ENCODE measurements at places on chromosomes 5 and 9.

DNA sequence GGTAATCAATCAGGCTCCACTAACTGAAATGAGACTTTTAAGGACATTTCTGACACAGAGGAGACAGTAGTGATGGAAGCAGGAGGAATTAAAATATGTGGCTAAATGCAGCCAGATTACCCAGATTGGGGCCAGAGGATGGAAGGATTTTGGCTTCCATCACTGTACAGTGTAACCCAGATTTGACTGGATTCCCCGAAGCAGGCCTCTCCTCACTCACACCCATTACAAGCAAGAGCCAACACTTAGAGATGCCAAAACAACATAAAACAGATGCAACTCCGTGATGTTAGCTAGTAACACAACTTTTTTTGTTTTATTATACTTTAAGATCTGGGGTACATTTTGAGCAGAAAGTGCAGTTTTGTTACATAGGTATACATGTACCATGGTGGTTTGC, 17.6 kb downstream of the TEK start:
- no peak for DNase-seq

GRCh38 chr5:140126315-140127012, 727 bp downstream of the IGIP start:
- DNase-seq: no peak

- DNase-seq: no peak
These were observed 317.0 kb upstream of the RPS23 start for GRCh38 chr5:82595113-82595512.

DNA sequence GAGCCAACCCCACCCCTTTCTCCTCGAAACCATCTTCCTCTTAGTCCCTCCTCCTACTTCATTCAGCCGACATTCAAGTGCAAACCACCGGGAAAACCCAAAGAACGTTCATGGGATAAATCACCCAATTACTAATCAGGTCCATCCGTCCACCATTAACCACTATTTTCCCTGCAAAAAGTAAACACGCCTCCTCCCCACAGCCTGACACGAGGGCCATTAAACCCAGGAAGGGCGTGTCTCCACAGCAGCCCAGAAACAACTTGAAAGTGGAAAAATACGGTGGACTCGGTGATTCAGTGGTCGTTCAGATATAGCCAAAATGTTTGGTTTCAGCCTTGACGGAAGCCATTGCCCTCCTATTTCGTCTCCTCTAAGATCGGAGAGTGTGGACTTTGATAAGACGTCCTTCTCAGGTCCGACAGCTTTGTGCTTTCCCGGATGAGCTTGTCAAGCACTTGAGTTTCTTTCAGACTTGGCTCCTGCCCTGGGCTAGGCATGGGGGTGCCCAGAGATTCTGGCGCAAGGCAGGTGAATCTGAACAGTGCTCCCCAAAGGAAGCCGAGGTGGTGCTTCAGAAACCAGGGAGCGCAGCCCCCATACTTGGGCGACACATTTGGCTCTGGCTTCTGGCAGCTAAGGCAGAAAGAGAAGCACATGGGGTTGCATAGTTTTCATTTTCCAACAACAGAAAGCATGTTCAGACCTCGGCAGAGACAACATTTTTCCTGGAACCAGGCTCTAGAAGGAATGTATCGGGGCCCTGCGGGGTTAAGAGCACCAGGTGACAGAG, 56.6 kb downstream of the SMIM23 start:
- no peak for DNase-seq

GRCh38 chr5:96880444-96881164, 4.3 kb downstream of the ERAP2 start:
- no peak for DNase-seq

DNA sequence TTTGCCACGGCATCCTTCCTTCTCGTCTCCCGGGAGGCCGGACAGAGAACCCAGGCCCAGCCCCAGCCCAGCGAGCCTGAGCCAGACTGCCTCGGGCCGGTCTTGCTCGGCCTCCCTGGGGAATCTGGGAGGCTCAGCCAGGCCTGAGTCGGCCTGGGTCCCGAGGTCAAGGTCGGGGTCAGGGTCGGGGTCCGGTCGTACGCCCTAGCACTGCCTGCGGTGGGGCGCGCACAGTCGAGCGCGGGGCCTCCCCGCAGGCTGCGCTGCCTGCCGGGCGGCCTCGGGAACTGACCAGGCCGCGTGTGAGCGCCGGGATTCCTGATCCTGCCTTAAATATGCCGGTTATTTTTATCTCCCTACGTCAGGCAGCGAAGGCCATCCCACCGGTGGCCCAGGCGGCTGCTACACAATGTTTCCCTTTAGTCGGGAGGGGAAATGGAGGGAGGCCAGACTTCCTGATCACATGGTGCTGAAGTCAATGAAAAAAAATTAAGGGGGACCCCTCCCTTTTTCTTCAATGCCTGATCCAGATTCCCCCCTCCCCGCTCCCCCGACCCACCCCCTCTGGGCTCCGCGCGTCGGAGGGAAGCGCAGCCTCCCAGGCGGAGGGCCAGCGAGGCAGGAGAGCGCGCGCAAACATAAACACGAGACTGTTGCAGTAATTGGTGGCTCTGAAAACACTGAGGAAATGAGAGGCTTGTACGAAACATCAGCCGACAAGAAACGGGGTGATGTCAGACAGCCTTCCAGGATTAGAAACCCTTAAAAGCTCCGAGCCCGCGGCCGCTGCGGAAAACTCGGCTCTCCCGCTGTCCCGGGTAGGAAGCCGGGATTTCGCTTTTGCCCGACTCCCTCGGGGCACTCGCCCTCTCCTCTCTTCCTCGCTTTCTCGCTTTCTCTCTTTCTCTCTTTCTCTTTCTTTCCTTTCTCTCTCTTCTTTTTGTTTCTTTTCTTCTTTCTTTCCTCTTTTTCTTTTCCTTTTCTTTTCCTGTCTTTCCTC, 148.2 kb upstream of the KLF4 start:
- DNase-seq: peak; percentile 49

GRCh38 chr5:156552855-156553358, 225.9 kb downstream of the SGCD start:
- DNase-seq: no peak

DNA sequence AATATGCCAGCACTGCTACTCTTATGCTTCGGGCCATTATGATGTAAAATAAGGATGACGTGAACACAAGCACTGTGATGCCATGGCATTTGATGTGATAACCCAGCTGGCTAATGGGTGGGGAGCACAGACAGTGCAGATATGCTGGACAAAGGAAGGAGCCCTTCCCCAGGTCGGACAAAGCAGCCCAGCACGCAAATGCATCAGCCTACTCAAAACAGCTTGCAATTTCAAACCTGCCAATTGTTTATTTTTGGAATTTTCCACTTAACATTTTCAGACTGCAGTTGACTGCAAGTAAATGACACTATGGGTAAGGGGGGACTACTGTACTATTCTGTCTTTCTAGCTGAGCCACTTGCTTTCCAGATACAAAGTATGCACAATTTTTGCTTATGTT, 181.3 kb downstream of the DCP2 start:
- DNase-seq: no peak

DNA sequence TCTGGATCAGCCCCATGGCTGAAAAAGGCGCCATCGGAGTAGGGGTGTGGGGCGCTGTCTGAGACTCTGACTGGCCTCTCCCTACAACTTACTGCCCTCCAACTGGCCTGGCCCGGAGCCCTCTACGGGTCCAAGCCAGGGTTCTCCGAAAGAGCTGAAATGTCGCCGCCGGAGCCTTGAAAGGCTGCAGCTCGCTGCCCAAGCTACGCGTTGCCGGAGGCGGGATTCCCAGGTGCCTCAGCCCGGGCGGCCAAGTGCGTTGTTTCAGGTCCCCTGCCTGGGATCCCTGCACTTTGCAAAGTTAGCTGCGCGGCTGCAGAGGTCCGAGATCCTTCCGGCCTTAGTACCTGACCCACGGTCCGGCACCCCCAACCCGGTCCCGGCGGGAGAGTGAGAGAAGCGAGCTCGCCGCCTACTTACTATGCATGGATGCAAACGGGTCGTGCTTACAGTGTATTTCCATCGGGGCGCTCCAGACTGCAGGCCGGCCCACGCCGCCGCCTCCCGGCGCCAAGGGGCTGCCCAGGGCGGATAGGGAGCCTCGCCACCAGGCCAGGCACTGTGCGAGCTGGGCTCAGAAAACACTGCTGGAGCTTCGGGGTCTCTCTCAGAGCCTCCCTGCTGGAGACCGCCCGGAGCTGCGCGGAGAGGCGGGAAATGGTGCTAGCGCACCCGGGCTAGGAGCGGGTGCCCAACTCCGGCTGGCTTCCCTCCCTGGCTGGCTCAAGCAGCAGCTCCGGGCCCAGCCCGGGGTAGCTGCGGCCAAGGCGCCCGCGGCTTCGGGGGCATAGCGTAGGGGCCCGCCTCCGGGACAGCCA, 7.7 kb downstream of the PAX5 start:
- DNase-seq: no peak

DNA sequence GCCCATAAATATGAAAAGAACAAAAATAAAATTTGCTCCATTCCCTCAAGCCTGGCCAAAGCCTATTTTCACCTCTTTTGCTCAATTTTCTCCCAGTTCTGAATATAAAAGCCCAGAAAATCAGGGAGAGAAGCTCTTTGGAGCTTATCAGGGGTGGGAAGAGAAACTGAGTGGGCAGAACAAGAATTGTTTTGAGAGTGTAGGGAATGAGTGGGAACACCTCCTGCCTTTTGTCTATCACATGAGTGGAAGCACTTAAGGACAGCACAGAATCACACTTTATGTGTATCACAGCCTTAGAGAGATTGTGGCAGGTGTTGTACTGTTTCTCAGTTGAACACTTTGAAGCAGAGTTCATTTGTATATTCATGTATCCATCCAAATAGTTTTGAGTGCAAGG, 139.2 kb upstream of the HMHB1 start:
- no peak for DNase-seq

- DNase-seq: no peak
These were observed 68.1 kb downstream of the ACTL7B start for GRCh38 chr9:108787690-108788048.

- DNase-seq: no peak
These were observed 163.0 kb upstream of the PUM3 start for GRCh38 chr9:3006851-3007250.

GRCh38 chr5:1423901-1424603, 21.2 kb downstream of the SLC6A3 start:
- no peak for DNase-seq

DNA sequence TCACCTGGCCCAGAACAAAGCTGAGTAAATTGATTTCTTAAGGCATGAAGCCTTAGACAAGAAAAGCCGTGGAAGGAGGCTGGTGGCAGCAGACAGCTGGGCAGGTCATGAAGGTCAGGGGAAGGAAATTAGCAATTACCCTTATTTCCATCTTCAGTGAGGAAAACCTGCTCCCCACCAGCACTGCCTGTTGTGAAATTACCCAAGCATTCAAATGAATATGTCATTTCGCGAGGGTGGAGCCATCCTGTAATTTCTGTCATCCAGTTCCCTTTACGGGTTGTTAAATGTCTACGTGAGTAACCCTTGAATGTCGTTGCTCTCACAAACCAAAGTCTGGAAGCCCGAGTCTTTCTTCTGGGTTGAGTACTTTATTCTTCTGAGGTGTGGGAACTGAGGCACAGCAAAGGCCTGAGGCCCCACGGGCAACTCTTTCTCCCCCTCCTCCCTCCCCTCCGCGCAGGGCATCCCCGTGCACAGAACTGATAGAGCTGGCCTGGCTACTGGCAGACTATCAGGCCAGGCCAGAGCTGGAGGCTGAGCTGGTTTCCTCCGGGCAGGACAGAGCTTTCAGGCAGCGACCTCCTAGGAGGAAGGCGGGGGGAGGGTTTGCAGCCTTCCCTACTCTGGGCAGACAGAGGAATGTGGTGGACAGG, 22.0 kb upstream of the AK3 start:
- DNase-seq: peak; percentile 83

- no peak for DNase-seq
These were observed 455.6 kb downstream of the TMEM38B start for GRCh38 chr9:106149956-106150355.

- DNase-seq: no peak
These were observed 20.9 kb upstream of the SPINK14 start for GRCh38 chr5:148147415-148147814.

GRCh38 chr9:38689678-38690077, 30.3 kb downstream of the FAM240B start:
- no peak for DNase-seq

DNA sequence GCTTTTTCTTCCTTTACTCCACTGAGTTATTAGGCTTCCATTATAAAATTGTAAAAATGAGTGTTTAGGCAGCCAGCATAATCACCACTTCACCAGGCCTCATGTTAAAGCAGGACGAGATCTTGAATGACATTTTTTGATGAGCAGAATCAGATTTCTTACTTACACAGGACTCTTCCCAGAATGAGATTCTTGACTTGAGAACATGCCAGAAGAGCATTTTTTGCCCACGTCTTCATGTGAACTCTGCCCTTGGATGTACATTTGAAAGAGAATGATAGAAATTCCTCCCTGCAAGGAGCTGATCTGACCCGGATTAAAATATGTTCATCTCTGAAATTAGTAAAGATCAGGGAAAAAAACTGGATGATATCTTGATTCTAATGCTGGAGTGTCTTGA, 212.1 kb upstream of the ADRA1B start:
- DNase-seq: no peak

- DNase-seq: no peak
These were observed 16.1 kb upstream of the FRMD3 start for GRCh38 chr9:83554278-83554677.

- DNase-seq: no peak
These were observed 36.2 kb upstream of the ZNF169 start for GRCh38 chr9:94222870-94223269.

DNA sequence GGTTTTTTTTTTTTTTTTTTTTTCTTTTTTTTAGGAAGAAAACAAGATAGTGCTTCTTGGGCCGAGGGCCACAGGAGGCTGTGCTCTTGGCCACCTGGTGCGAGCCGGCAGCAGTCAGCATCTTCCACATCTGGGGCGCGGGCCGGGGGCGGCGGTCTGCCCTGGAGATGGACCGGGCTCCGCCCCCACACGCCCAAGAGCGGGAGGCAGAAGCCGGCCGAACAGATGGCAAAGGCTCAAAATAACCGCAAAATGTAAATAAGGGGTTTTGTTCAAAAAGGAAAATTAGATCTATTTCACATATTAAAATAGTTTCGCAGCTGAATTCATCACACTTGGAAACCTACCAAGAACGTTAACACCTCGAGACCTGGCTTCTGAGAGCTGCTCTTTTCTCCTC, 51.5 kb upstream of the UBAC1 start:
- no peak for DNase-seq

- DNase-seq: no peak
These were observed 12.0 kb downstream of the RALGDS start for GRCh38 chr9:133108794-133109641.

- DNase-seq: no peak
These were observed 108.9 kb downstream of the ACTL7B start for GRCh38 chr9:108746864-108747263.

- DNase-seq: peak; percentile 49
These were observed 464.5 kb downstream of the ICE1 start for GRCh38 chr5:5886812-5887486.

GRCh38 chr9:121115466-121115865, 40.7 kb downstream of the CNTRL start:
- DNase-seq: no peak

DNA sequence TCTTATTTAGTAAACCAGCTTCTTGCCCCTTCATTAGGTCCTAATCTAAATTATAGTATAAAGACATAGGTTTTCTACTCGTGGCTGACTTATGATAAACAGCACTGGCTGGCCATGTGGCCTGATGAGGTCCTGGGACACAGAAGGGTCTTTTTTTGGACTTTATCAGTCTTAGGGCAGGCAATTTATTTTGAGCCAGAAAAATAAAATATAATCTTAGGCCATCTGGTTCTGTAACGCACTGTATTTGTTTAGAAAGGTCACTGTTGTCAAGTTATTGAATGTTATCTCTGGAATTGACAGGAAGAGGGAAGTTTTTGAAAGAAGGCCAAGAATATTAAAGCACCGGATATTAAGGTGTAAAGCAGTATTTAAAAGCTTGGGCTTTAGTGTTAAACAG, 53.9 kb downstream of the RFX3 start:
- no peak for DNase-seq
